ENCODE measurements at places on chromosomes 1 and 21. TPM values are rescaled to one million over a fixed set of nuclear protein-coding genes. Genes with fewer than 3 reads are reported as not detected.

Gene MTARC2
- total RNA-seq = not detected

DNA sequence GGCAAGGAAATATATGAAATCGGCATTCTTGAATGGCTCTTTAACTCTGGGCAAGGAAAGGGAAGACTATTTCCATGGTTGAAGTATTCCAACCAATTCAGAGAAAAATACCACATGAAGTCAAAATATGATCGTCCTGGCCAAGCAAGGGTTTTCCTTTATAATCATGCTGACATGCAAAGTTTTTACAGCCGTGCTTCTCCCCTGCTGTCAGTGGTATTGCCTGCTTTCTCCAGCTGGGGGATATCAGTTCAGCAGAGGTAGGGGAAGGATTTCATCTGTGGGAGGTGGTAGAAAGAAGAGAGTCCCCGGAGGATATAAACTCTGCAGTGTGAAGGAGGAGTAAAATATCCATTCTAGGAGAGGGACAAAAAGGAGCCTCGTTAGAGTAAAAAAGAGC is 322.8 kb downstream of the PAPPA2 start:
- H3K4me3 ChIP-seq = no peak overlapping the region
- DNase-seq = no peak
- H3K4me1 ChIP-seq = no peaks in the 10 kb centered on the region
- H3K36me3 ChIP-seq = no peaks in the 10 kb centered on the region
- H3K27ac ChIP-seq = no peak overlapping the region

- no peak for DNase-seq
- H3K4me3 ChIP-seq = no peak overlapping the region
- H3K27ac ChIP-seq = no peak overlapping the region
- H3K36me3 ChIP-seq = no peaks in the 10 kb centered on the region
- no peaks in the 10 kb centered on the region for H3K27me3 ChIP-seq
- peaks cover 33% of the 10 kb centered on the region for H3K4me1 ChIP-seq
Measured at GRCh38 chr1:184865831-184866230, 108.5 kb downstream of the NIBAN1 start.

DNA sequence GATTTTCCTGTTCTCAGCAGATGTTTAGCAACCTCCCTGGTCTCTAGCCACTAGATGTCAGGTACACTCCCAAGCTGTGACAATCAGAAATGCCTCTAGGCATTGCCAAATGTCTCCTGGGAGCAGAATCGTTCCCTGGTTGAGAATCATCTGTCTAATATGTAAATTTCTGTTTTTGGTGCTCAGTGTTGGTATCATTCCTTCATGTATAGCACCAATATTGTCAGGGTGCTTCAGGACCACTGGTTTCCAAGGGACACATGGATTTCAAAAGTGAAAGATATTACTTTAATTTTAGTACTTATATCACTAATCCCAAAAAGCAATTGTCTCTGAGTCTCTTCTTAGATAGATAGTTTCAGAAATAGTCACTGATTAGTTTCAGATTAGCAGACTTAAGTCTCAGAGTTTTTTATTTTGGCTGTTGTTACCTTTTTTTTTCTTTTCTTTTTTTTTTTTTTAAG is 160.1 kb downstream of the PTPRC start:
- H3K4me1 ChIP-seq = no peaks in the 10 kb centered on the region
- no peaks in the 10 kb centered on the region for H3K36me3 ChIP-seq
- no peaks in the 10 kb centered on the region for H3K27me3 ChIP-seq
- no peak overlapping the region for H3K4me3 ChIP-seq

DNA sequence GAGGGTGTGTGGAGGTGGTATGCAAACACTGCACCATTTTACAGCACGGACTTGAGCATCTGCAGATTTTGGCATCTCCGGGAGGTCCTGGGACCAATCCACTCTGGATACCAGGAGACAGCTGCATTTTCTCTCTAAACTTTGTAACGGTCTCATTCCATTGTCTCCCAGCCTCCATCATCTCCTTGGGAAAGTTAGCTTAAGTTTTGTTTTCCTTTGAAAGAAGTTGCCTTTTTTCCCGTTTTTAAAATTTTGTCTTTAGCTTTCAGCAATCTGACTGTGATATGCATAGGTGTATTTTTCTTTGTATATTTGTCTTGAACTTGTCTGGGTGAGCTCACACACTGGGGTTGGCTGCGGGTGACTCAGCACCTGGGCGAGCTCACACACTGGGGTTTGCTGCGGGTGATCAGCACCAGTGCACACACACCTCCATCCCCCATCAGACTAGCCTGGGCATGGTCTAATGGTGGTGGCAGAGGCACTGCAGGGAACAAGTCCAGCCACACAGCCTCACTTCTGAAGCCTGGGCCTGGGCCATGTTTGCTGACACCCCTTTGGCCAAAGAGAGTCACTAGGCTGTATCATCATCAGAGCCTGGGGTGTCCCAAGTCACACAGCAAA is 32.1 kb upstream of the COL18A1 start:
- no peak overlapping the region for H3K4me3 ChIP-seq
- H3K36me3 ChIP-seq = no peaks in the 10 kb centered on the region
- no peak for DNase-seq
- H3K4me1 ChIP-seq = no peaks in the 10 kb centered on the region
- no peaks in the 10 kb centered on the region for H3K27me3 ChIP-seq

Measured in CD4-positive, alpha-beta memory T cell (primary cell).